Non-pigmented ciliary epithelial cell (primary cell): ENCODE measurements at places on chromosomes 5 and 9.

GRCh38 chr5:100551183-100551582, 16.0 kb downstream of the FAM174A start:
- no peak for DNase-seq

- no peak for DNase-seq
Observed at GRCh38 chr5:166353580-166353979, 1937.9 kb upstream of the WWC1 start.

GRCh38 chr9:5483306-5483705, 27.0 kb upstream of the PDCD1LG2 start:
- DNase-seq, result no peak

DNA sequence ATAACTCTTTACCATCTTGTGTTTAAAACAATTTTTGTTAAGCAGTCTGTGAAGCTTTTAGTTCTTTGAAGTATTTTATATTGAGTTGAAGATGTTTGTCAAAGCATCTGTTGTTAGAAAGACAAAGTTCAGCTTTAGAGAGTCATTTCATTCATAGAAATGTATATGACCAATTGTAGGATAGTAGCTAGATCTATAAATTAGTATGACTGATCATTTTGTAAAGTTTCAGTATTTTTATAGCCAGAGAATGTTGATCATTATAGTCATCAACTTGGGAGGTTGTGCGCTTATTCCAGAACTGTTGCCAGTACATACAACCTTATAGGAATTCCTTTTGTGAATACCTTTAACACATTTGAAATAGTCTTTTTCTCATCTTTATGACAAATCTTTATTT, 5.2 kb downstream of the NIPBL start:
- DNase-seq, result no peak

- DNase-seq, result peak; percentile 58
Observed at GRCh38 chr5:172479034-172479783, 24.9 kb upstream of the SH3PXD2B start.

DNA sequence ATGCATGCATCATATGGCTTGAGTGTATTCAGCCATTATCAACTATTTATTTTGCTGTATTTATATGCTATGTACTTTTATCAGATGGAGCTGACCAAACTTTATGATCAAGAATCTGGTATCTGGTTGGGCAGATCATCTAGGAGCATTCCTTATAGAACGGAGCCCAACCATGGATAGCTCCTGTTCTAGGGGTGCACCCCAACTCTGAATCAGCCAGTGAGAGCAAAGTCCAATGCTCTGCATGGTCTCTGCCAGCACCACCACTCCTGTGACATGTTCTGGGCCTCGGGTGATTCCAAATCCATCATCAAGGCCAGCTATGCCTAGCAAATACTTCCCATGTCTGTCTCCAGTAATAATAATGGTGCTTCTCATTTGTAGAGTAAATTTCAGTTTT, 517.5 kb downstream of the AGTPBP1 start:
- no peak for DNase-seq

- DNase-seq, result no peak
Observed at GRCh38 chr9:120815075-120815474, 21.9 kb upstream of the FBXW2 start.

GRCh38 chr5:40268088-40268487, 411.6 kb upstream of the PTGER4 start:
- no peak for DNase-seq

DNA sequence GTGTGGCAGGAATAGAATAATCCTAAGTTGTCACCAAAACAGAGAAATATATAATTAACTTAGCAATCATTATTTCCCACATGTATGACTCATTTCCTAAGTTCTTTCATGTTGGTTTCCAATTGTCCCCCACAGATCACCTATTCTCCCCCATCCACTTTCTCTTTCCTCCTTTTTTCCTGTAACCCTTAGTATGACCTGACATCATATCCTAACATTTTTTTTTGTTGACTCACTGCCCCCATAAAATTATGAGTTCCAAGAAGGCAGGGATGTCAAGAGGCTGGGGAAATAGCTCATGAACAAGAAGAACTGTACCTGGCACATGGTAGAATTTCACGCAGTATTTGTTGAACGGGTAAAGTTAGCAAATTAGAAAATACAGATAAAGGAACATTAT, 186.7 kb downstream of the DCP2 start:
- no peak for DNase-seq

DNA sequence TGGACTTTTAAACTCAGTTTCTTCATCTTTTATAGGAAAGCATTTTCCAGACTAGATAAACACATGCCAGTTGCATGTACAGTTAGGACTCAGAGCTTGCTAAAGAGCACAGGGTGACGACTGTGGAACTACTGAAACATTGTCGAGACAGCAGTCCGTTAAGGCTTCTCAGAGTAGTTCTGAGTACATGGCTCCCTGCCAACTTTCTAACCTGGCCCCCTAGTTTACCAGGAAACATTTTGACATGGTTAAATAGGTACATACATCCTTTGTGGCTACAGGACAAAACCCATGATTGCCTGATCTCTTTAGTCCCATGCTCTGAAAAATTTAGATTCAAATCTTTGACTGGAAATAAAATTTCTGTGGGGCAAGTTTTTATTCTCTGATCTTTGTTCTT, 129.7 kb downstream of the SLF1 start:
- DNase-seq, result no peak

GRCh38 chr5:140106101-140106500, 7.8 kb upstream of the PURA start:
- no peak for DNase-seq

GRCh38 chr9:118364266-118365106, 660.3 kb downstream of the TLR4 start:
- DNase-seq, result no peak

- DNase-seq, result no peak
Observed at GRCh38 chr5:147522435-147522834, 12.6 kb upstream of the DPYSL3 start.

- DNase-seq, result no peak
Observed at GRCh38 chr5:40603378-40603777, 76.3 kb upstream of the PTGER4 start.

- no peak for DNase-seq
Observed at GRCh38 chr9:93122721-93123221, 11.3 kb downstream of the NINJ1 start.

- no peak for DNase-seq
Observed at GRCh38 chr5:36680066-36680465, 73.7 kb downstream of the SLC1A3 start.

DNA sequence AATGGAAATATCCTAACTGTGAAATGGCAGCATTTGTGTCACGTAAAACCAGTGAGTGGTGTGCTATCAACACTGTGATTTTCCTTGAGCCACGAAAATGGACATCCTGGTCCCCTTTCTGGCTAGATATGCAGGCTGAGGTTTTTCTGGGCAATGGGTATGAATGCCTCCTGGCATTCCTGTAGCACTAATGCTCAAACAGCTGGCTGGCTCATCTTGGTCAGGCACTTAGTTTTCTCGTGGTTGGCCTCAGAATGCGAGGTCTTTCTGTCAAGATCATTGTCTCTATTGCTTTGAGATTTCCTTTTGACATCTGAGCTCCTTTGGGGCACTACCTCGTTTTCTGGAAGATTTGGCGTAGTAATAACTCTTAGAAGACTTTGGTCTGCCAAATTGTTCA, 15.6 kb downstream of the SLC1A3 start:
- DNase-seq, result no peak

DNA sequence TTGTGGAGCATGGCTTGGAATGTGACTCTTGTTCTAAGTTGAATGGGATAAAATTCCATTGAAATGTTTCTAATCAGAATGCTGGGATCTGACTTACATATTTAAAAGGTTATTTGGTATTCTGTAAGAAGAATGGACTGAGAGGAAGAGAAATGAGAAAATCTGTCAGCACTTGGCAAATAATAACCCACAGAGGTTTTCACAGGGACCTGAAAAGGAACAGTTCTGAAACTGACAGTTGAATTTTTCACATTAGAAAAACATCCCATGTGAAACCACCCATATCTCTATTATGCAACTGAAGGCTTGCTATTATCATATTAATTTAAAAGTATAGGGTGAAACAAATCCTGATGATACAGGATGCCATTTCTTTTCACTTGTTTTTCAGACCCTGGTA, 302.7 kb downstream of the EPB41L4A start:
- no peak for DNase-seq

- no peak for DNase-seq
Observed at GRCh38 chr5:181223729-181224389, 778 bp downstream of the TRIM41 start.

DNA sequence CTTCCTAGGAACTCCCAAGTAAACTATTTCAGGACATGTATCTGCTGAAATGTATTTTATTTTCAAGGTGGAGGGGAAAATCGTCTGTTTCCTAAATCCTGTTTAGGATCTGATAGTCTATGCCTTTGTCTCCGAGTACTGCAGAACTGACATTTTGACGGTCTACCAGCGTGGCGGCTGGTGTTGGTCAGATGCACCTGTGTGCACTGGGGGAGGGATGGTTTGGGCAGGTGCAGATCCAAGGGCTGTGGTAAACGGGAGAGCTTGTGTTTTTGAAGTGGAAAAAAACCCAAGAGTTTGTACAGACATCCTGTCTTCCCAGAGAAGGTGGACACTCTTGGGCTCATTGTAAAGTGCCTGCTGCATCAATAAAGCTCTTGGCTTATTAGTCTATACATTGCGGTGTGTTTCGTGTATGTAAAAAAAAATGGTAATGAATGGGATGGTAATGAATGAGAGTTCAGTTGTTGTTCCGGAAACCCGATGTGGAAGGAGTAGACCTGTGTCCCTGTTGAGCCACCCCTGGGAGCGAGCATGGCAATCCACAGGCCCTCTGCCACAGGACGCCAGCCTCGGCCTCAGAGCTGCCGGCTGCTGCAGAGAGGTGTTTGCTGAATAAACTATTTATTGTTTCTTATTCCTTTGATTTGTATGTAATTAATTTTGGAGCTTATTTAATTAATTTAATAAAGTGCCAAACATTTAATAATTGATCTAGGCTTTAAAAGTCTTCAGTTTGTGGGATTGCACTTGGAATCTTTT, 15.3 kb downstream of the ARPC5L start:
- no peak for DNase-seq

GRCh38 chr5:147669169-147669869, 113.2 kb downstream of the JAKMIP2 start:
- DNase-seq, result no peak

- DNase-seq, result no peak
Observed at GRCh38 chr5:156883316-156883875, 33.3 kb downstream of the PPP1R2B start.

GRCh38 chr5:40453689-40454088, 226.0 kb upstream of the PTGER4 start:
- no peak for DNase-seq

GRCh38 chr9:96646081-96646991, 8.8 kb downstream of the PRXL2C start:
- peak; percentile 19 for DNase-seq

DNA sequence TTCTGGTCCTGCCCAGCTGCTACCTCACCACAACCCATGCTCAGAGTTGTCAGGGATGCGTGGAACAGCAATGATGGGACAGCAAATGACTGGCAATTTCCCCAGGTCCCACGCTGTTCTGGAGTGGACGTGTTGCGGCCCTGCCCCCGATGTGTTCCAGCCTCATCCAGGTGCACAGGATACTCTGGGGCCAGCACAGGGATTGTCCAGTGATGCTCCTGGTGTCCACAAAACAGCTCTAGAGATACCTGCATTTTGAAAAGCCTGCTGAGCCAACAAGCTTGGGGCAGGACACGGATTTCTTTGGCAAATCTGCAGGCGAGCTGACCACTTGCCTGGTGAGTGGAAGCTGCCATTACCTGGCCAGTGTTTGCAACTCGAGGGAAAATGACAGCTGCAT, 88.7 kb downstream of the ANKRD33B start:
- no peak for DNase-seq

DNA sequence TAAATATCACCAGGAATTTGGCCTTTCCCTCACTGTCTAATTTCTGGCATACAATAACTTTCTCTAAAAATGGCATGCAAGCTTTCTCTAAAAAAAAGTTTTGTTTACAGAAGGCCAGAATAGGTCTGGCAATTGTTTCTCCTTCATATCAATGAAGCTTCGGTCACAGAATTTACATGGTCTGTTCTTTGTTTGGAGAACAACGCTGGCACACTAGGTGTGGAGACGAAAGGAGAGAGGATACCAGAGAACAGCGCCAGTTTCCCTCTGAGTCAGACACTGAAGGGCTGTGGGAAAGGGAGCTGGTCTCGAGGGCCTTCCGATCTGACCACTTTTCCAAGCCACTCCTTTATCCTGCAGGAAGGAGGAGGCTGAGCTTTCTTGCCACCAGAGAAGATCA, 60.1 kb upstream of the ITGA1 start:
- no peak for DNase-seq

GRCh38 chr9:17859228-17859627, 280.4 kb downstream of the SH3GL2 start:
- no peak for DNase-seq

DNA sequence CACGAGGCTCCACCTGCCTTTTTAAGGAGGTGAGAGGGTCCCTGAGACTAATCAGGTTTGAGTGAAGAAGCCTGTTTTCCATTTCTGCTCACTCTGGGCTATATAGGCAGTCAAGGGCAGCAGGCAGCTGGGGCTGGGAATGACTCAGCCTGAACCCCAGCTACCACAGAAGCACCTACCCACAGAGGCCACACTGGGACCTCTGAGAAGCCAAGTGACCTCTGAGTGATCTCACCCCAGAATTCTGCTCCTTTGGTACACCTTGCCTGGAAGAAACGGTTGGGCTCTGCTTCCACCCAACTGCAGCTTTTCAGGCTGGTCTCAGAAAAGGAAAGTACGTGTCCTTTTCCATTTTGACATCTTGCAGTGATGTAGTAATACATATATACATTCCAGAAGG, 6.8 kb downstream of the FAM219A start:
- no peak for DNase-seq

DNA sequence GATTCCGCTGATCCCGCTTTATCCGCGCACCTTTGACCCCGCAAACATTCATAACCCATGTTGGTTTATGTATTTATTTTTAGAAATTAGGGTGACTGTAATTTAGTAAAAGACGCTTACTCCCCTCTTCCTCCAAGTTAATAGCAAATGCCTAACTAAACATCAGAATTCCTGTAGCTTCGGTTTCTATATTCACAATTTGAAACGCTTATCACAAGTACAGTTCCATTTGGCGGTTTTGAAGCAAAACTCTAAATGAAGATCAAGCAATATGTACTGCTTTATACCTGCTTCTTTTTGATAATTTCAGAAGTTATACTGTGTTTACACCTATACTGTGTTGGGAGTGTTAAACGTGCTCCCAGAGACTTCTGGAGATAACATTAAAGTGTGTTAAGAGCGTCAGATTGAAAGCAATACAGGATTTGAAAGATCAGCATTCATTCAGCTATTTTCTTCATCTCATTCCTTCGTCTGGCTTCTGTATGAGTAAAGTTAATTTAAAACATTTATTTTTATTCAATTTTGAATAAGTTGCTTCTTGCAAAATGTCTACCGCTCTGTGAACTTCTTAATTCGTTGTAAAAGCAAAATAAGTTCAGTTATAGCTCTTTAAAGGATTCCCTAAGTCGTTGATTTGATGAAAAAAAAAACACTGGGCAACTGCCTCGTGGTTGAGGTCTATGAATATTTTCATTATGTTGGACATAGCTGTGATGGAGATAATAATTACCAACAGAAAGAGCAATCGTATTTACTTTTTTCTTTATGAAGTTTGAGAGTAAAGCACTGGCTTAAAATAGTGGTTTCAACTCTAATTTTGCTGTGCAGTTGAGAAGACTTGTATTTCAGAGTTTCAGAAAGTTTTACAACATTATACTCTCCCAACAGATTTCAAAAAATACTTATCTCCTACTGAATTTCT, 2.5 kb downstream of the PRDM6 start:
- no peak for DNase-seq

- no peak for DNase-seq
Observed at GRCh38 chr9:94016744-94017143, 61.6 kb upstream of the BARX1 start.
